ENCODE measurements at places on chromosomes 1 and 21.

- no peak for DNase-seq
Measured at GRCh38 chr21:27807596-27807995, 840.7 kb upstream of the ADAMTS5 start.

- DNase-seq, result peak; percentile 39
Measured at GRCh38 chr21:34967509-34968289, 81.4 kb downstream of the RUNX1 start.

DNA sequence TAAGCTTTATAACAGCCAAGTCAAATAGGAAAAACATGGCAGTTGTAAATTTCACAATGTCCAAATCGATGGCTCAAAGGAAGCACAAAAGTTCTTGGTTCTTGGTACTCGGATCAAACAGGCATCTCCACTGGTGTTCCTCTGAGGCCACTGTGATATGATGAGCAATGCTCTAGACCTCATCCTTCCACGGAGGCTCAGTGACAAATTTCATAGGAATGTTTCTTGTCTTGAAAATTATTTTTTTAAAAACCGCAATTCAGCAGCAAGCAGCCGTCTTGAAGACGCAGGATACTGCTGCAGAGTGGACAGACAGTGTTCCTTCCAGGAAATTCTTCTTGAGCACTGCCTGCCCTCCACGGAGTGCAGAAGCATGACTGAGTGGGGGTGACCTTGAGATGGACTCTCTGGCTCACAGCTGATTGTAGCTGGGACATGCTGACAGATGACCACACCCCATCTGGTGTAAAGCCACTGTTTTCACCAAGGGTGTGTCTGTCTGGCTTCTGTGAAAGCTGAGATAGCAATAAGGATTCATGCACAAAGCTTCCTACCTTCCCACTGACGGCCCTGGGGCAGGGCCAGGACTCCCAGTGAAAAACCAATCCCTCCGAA is 61.9 kb downstream of the TIAM1 start:
- no peak for DNase-seq

GRCh38 chr1:33009561-33009960 is 27.1 kb downstream of the AK2 start:
- DNase-seq, result no peak

DNA sequence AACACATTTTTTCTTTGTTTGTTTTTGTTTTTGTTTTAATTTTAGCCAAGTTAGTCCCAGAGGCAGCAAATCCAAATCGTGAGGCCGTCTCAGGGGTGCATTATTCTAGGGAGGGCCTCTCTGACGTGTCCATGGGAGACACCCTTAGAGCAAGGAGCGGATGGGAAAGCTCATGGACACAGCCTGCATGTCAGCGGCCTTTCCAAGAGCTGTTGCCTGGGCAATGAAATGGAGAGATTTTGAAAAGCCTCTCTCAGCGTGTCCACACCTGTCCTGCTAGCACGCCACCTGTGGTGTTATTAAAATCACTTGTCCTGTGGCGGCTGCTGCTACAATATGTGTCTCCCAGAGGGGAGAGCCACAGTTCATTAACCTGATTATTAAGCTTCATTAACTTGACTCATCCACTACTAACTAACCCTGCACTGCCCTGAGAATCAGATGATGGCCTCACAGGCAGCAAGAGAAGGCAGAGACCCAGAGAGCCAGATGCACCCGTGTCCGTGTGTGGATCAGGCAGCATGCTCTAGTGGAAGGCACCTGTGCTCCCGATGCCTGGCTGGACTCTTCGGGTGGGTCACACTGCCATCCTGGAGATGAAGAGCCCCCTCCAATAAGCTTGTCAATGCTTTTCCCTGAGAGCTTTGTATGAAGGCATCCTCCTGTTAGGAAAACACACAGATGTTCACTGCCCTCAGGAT is 133.3 kb downstream of the PGBD5 start:
- DNase-seq, result no peak

GRCh38 chr1:154557939-154558719 is at the start of gene UBE2Q1:
Gene UBE2Q1 (minus strand): TSS chr1:154558662. CDS start chr1:154558553, 109 bp downstream.
- no peak for DNase-seq
